GM12864 (cell line): ENCODE measurements at places on chromosomes 5 and 9.

- DNase-seq = no peak
Measured at GRCh38 chr5:60267907-60268306, 374.4 kb upstream of the PDE4D start.

- DNase-seq = peak; percentile 83
Measured at GRCh38 chr9:134936346-134937163, 18.8 kb upstream of the FCN1 start.

DNA sequence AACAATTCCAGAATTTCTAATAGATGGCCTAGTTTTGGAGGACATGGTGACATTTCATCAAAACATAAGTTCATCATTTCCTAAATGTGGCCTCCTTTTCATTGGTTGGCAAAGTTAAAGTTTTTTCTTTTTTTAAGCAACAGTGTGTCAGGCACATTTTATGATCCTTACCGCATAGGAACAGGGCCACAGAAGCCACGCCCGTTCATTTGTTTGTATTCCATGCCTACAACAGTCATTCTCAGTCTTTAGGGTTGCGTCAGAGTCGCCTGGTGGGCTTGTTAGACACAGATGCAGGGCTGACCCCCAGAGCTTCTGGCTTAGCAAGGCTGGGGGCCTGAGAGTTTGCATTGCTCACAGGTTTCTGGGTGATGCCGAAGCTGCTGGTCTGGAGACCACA, 130.2 kb downstream of the HSD17B3 start:
- DNase-seq = no peak

DNA sequence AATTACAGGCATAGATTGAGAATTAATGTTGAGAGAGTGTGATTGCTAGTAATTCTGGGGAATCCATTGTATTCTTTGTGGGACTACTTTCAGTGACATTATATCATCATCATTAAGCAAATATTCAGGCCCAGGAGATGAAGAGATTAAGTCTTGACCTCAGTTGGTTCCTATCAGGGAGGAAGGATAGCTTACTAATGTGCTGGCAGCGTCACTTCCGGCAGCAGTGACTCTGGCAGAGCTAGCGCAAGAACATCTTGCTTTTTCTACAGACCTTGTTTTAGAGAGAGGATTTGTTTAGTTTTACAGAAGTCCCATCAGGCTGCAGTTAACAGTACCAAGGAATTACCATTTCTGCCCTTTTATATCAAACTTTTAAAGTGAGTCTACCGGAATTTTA, 20.3 kb downstream of the OSTF1 start:
- no peak for DNase-seq

GRCh38 chr5:80217667-80218066, 38.2 kb downstream of the SERINC5 start:
- DNase-seq = no peak

GRCh38 chr5:65299861-65300260, 181.9 kb downstream of the ADAMTS6 start:
- no peak for DNase-seq

DNA sequence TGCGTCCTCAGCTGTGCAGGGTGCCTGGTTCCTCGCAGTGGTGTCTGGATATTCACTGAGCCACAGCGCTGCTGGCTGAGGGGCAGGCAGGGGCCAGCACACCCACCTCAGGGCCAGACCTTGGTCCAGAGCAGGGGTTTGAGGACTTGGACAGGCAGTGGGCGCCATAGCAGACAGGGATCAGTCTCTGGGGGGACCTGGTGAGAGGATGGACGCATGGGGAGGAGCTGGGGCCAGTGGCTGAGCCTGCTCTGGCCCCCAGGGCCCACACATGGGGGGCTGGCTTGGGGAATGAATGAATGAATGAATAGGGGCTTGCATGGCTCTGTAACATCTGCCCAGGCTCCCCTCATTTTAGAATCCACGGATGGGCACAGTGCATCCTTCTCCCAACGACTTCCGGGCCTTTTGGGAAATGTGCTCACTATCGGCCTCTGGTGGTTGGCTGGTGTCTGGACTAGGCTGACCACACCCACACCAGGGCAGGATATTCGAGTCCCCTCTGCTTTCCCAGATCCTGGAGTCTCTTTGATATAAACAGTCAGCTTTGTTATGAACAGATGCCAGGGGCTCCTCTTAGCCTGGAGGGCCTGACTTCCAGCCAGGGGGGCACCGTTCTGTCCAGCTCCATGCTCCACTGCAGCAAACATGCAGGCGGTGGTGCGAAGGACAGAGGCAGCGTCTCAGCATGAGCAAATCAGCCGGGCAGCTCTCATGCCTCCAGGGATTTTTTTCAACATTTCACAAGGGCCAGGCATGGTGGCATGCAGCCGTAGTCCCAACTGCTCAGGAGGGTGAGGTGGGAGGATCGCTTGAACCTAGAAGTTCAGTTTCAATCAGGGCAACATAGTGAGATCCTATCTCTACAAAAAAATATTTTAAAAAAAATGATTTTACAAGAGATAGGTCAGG, 62.6 kb downstream of the NEK6 start:
- no peak for DNase-seq

- DNase-seq = no peak
Measured at GRCh38 chr5:172953776-172954675, 5.2 kb upstream of the RPL26L1 start.

DNA sequence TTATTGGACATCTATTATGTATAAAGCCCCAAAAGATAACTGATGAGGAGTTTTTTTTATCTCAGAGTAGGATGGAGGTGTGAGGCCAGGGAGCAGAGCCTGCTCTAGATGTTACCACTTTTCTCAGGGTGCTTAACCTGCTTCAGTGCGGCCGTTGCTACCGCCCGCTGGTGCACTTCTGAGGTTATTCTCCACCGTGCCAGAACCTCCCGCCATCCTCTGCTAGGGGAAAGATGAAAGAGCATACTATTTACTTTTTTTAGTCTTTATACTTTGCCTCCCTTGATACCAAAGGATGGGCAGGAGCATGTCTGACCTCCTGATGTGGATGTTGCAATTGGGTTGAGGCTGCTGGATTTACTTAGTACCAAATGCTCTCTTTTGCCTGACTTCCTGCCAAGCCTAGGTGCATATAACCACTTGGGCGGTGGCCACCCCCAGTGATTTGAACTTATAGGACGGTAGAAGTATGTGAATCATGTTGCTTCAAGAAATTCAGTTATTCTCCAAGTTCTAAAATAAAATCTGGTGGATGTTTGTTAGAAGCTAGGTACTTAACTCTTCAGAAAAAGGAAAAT, 71.1 kb upstream of the HSPB3 start:
- no peak for DNase-seq

DNA sequence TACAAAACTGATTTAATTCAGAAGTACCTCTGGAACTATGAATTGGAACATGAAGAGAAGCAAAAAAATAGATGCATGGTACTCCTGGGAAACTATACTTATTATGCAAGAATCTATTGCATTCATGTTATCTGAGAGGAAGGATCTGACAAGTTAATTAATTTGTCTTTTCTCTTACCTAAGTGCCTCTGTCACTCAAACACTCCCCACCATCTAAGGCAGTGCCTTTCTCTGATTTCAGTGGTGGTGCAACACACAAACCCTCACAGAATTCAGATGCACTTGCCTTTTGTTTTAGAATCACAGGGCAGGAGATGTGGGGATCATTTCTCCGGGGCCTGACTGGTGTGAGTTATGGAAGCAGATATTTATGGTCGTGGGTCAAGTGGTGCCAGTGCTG, 52.5 kb upstream of the C9orf72 start:
- no peak for DNase-seq

DNA sequence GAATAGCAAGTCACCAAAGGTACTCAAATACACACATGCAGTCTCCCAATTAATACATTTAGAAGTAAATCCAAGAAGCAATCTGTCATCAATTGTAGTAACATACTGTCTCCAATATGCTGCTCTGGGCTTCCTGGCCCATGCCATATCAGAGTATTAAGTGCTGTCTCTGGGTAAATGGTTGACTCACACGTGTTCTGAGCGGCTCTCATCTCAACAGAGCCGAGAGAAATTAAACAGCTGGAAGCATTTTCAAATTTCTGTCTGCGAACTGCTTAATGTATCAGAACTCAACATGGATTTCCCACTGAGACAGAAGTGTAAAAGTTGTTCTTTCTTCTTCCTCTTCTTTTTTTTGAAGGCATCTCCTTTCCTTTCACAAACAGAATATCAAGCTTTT, 247.3 kb upstream of the TAS2R1 start:
- DNase-seq = no peak

DNA sequence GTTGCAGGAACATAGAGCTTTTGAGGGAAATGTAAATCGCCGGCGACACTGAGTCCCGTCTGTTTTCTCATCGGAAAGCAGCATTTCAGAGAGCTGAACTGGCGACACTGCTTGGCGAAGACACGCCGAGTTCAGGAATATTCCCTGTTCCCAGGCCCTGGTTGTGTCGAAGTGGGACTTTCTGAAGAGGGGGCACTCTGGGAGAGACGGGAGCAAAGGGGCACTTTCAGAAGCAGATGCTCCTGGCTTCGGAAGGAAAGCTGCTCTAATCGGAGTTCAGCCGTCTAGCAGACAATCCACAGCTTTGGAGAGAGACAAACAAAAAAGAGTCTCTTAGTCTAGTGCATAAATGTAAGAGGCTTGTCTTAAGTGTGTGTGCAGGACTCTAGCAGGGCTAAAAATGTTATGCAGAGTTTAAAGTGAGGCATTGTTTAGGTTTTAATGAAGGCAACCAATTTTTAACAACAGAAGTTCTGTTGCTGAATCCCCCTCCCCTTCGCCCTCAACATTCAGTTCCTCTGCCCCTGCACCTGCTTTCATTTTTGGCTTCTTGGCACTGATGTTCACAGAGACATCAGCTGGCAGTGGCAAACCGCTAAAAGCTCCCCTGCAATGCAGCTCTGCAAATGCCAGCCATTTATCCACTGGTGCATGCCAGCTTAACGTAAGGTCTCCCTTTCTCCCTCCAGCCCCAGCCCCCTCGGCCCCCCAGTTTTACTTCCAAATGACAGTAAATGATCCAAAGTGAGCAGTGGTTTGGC, 289.5 kb upstream of the MPDZ start:
- DNase-seq = no peak

GRCh38 chr5:154583671-154584177, 105.7 kb upstream of the HAND1 start:
- DNase-seq = no peak

DNA sequence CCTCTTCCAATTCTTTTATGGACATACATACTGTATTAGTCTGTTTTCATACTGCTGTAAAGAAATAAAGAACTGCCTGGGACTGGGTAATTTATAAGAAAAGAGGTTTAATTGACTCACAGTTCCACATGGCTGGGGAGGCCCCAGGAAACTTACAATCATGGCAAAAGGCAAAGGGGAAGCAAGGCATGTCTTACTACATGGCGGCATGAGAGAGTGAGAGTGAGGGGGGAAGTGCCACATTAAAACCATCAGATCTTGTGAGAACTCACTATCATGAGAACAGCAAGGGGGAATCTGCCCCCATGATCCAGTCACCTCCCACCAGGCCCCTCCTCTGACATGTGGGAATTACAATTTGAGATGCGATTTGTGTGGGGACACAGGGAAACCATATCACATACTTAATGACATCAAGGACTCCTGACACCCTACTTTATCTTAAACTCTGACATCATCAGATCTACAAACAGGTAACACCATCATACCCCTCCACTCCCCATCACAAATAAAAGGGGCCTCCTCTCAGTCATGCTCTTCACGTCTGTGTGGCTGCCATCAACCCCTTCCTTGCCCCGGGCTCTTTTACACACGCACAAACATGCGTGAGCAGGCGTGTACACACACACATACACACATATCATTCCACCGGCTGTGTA, 9.7 kb downstream of the ANKRD33B start:
- no peak for DNase-seq

DNA sequence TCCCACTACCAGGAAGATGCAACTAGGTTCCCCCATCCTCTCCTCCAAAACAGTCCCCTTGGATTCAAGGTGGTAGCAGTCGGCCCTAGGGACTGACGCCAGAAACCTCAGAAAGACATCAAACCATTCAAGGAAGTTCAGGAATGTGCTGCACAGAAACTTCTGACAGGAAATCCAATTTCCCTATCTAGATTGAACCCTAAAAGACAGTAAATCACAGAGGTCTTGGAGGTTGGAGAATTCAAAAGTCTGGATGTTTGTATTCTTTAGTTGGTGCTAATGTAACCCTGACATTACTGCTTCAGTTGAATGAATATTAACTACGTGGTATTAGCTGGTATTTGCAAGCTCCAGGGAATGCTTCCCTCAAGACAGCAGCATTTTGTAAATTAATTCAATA, 125.3 kb downstream of the SYK start:
- DNase-seq = no peak

- DNase-seq = no peak
Measured at GRCh38 chr5:80964919-80965318, 4.8 kb downstream of the RASGRF2 start.

GRCh38 chr5:111278858-111279504, 54.8 kb downstream of the CAMK4 start:
- DNase-seq = peak; percentile 48

GRCh38 chr5:36658038-36658756, 51.8 kb downstream of the SLC1A3 start:
- DNase-seq = no peak

DNA sequence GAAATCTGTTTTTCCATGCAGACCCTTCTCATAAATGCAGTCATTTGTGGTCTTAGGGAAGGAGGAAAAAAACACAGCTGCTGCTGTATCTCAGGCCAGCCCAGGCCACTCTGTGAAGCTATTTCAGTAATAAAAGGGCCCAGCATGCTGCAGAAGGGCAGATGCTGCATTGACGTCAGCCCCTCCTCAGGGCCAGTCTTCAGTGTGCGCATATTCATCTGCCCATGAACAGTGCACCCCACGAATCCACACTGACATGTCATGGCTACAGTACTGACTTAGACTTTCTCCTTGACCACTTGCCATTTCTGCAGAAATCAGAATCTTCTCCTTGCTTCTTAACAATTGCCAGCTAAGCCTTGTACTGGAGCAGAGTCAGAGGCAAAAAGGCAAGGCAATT, 304.7 kb downstream of the GABRG2 start:
- no peak for DNase-seq
